Endodermal cell (in vitro differentiated cells): ENCODE measurements at places on chromosomes 4 and X. TPM values are rescaled to one million over a fixed set of nuclear protein-coding genes. Genes with fewer than 3 reads are reported as not detected.

- H3K36me3 ChIP-seq, result no peaks in the 10 kb centered on the region
- no peak for DNase-seq
- peaks cover 16% of the 10 kb centered on the region for H3K27me3 ChIP-seq
- no peak overlapping the region for H3K27ac ChIP-seq
Measured at GRCh38 chrX:109384699-109385098, 97.2 kb downstream of the GUCY2F start.

DNA sequence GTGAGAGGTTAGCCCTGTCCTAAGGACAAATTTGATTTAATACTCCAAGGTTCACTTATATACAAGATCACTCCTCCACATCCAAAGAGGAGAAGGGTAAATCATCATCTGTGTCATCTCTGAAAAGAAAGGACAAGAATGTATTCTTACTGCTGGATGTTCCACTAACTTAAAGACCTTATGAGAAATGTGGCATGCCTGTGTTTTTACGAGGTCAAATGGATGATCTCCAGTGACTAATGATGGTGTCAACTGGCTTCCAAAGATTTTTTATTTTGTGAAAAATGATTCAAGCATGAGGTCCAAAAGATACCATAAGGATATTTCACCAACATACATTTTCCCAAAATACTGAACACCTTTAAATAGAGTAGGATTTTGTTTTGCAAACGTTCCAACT lies 143.4 kb downstream of the PTCHD1 start:
- H3K36me3 ChIP-seq, result no peaks in the 10 kb centered on the region
- DNase-seq, result no peak
- H3K4me3 ChIP-seq, result no peak overlapping the region
- H3K4me1 ChIP-seq, result no peaks in the 10 kb centered on the region

AFM gene
- not detected in 3 replicates for total RNA-seq

DNA sequence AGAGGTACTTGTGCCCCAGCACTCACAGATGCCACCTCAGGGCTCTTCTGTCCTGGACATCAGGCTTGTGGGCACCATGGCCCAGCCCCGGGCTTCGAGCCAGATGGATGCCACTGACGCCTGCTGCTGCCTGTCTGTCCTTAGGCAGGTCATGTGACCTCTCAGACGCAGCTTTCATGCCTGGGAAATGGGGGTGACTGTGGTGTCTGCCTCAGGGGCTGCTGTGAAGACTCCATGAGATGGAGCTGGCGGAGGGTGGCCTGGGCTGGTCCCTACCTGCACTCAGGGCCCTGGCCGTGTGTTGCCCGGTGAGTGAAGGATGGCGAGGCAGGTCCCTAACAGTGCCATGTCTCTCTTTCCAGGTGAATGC lies 6.5 kb downstream of the CPZ start:
- no peak overlapping the region for H3K27ac ChIP-seq
- H3K27me3 ChIP-seq, result no peaks in the 10 kb centered on the region
- H3K4me3 ChIP-seq, result no peak overlapping the region
- H3K36me3 ChIP-seq, result peaks cover 12% of the 10 kb centered on the region

SMIM10L2A gene
- total RNA-seq, result 3.6 and 3.8 TPM in 2 replicates

TKTL1 gene
- not detected in 3 replicates for total RNA-seq

FRG1 gene
- total RNA-seq, result 31.6 to 37.3 TPM (median 34.5 TPM) in 3 replicates
